Cardiac atrium fibroblast (primary cell): ENCODE measurements at places on chromosomes 2 and 18. TPM values are rescaled to one million over a fixed set of nuclear protein-coding genes. Genes with fewer than 3 reads are reported as not detected.

Gene FIGN
- total RNA-seq = 0.36 and 0.81 TPM in 2 replicates

Gene REG3G
- total RNA-seq = not detected in 2 replicates

Gene GNAL
- 0.72 and 2.1 TPM in 2 replicates for total RNA-seq

Gene AMER3
- total RNA-seq = not detected in 2 replicates

Gene TMEM247
- not detected in 2 replicates for total RNA-seq

Gene FSHR
- total RNA-seq = not detected in 2 replicates

Gene POTEC
- total RNA-seq = not detected in 2 replicates
